Fibroblast of skin of abdomen (primary cell): ENCODE measurements at places on chromosomes 6 and 20.

DNA sequence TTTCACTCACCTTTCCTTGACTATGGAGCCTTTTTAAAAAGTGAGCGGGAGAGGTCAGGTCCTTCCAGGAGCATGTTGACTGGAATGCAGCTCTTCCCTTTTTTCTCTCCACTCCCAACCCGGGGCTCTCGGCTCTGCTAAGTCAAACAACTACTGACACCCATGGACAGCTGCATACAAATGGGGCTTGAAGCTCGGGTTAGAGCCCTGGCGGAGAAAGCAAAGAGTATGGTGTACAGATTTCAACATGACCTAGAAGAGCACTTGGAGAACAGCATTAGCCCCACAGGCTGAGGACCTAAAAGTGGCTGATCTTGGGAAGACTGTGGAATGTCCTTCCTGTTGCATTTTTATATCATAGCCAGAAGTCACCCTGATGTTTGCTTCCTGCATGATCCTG lies 162.0 kb upstream of the STMND1 start:
- no peak for DNase-seq

- no peak for DNase-seq
Observed at GRCh38 chr6:124546601-124547000, 415.6 kb upstream of the RNF217 start.

- DNase-seq: no peak
Observed at GRCh38 chr6:138250053-138250452, 31.8 kb upstream of the PBOV1 start.

GRCh38 chr6:118468682-118469465 lies 79.2 kb upstream of the PLN start:
- DNase-seq: no peak

- DNase-seq: no peak
Observed at GRCh38 chr20:63884506-63885263, 10.2 kb upstream of the DNAJC5 start.

DNA sequence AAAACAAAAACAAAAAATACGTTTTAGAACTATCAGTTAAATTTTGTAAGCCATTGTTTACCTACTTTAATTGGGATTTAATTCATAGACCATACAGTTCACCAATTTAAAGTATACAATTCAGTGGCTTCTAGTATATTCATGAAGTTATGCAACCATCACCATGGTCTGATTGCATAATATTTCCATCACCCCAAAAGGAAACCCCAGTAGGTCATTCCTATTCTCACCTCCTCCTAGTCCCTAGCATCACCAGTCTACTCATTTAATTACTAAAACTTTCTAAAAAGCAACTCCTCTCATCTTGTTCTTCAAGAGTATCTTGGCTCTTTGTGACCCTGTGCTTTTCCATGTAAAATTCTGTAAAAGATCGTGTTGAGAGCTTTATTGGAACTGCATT lies 60.2 kb downstream of the ASXL1 start:
- DNase-seq: no peak
